Nephron progenitor cell (in vitro differentiated cells): ENCODE measurements at places on chromosomes 5 and 9.

DNA sequence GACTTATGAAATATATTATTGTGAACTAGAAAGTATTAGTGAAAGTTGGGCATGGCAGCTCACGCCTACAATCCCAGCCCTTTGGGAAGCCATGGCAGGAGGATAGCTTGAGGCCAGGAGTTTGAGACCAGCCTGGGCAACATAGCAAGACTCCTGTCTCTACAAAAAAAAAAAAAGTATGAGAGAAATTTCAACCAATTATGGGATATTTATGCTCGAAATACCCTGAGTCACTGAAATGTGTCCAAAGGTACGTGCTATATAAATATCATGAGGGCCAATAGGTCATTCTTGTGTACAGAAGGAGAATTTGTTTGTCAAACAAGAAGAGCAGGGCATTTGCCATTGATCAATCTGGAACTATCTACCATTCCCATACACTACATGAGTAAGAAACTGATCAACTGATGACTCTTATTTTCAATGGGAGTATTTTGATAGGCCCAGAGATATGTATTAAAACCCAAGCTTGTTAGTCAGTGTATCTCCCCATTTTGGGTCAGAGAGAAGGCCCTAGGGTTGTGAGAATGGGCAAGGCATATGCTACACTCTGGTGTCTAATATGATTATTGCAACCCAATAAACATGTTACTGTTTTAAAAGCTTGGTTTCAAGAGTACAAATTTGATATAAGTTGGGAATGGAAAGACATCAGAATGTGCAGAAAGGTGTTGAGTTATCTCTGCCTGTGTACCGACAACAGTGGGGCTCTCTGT, 21.7 kb upstream of the HOMER1 start:
- no peak for DNase-seq

DNA sequence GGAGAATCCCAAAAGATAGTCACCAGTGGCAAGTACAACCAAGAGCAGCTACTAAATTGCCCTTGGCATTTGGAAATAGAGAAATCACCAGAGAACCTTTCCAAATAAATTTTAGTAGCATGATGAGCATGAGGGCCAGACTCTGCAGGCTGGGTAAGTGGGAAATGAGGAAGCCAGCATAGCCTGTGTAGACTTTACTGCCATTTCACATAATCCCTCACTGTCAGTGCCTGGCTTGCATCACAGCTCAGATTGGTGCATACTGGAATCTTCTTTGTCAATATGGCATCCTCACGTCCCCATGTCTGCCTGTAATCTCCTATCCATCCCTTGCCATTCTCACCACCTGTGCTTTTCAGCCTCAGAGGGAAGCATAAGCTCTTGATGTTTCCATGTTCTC, 14.5 kb downstream of the GRAMD2B start:
- DNase-seq: no peak

DNA sequence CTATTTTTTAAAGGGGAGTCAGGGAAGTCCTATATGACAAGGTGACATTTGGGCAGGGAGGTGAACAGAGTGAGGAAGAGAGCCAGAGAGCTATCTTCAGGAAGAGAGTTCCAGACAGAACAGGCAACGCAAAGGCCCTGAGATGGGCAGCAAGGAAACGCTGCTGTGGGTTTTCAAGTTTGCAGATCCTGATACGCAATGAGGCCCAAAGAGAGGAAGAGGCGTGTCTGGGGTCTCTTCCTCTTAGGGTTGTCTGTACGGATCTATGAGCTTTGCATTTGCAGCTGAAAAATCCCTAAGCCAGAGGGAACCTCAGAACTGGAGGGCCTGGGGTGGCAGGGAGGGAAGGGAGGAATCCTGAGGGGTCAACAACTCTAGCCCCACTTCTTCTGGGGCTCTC, 13.6 kb downstream of the FAT2 start:
- no peak for DNase-seq

DNA sequence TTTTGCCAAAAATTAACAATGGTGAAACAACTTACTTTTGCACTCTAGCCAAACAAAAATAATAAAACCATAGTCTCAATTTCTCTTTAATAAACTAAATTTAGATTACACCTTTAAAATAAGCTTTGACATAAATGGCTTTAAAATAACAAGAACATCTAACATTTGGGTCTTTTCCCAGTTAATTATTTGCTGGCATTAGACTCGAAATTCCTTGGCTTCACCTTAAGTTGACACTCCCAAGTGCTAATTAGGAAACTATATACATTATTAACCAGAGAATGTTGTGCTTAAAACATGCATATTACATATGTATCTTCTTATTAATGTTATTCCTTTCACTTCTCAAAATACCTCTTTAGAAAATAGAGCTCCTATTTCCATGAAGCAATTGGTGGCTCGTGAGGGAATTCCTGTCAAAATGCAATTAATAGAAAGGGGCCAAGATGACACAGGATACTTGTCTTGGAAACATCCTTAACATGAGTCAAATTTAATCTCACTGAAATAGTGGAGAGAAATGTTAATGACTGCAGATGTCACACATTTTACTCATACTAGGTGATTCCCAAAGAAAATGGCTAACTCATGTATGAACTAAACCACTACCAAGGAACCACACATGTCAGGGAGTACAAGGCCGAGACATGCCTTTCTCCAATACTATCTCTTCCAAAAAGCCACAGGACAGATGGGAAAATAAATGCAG, 932.9 kb upstream of the DMAC1 start:
- DNase-seq: no peak

GRCh38 chr5:143004361-143005145, 234.4 kb downstream of the ARHGAP26 start:
- DNase-seq: peak; percentile 32

- DNase-seq: no peak
Measured at GRCh38 chr9:77750981-77751340, 102.8 kb upstream of the GNA14 start.

GRCh38 chr5:72812488-72812887, 4.0 kb upstream of the TNPO1 start:
- DNase-seq: no peak

DNA sequence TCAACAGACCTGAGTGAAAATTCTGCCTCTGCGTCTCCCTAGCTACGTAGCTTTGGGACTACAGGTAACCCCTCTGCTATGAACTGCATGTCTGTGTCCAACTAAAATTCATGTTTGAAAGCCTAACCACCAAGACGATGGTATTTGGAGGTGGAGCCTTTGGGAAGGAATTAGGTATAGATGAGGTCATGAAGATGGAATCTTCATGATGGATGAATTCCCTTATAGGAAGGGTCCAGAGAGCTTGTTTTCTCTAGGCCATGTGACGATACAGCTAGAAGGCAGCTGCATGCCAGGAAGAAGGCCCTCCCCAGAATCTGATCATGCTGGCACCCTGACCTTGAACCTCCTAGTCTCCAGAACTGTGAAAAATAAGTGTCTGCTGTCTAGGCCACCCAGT, 296.4 kb downstream of the SLIT3 start:
- DNase-seq: no peak
